ENCODE measurements at places on chromosomes 16 and 17.

- DNase-seq, result peak; percentile 47
Measured at GRCh38 chr16:73553941-73554660, 506.2 kb upstream of the ZFHX3 start.

GRCh38 chr16:76784530-76784929 lies 406.5 kb upstream of the MON1B start:
- no peak for DNase-seq

DNA sequence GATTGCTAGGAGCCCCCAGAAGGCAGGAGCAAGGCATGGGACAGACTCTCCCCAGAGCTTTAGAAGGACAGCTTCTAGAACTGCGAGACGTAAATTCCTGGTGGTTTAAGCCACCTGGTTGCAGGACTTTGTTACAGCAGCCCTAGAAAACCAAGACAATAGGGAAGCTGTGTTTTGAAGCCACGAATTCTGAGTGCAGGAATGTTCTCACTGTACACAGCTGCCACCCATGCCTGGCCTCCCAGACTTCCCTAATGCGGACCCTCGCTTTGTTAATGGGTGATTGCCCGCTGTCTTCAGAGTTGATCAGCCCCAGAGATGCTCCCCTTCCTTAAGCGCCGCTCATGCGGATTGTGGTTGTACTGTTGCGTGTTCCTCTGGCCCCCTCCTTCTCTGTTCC lies 177.1 kb downstream of the MSI2 start:
- DNase-seq, result no peak

DNA sequence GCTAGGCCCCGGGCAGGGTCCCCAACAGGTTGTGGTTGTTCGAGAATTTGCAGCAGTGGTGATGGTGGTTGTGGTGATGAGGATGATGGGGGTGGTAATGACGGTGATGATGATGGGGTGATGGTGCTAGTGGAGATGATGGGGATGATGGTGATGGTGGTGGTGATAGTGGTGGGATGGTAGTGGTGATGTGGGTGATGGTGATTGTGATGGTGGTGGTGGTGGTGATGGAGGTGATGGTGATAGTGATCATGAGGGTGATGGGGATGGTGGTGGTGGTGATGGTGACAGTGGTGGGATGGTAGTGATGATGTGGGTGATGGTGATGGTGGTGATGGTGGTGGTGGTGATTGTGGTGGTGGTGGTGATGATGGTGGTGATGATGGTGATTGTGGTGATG lies 343.3 kb downstream of the SEC14L1 start:
- no peak for DNase-seq

GRCh38 chr17:83155128-83156121 lies 76.0 kb downstream of the METRNL start:
- DNase-seq, result no peak

- no peak for DNase-seq
Measured at GRCh38 chr17:28997806-28998205, 8.0 kb downstream of the SEZ6 start.
